Cardiac muscle cell (in vitro differentiated cells and primary cell): ENCODE measurements at places on chromosomes 16 and 17. TPM values are rescaled to one million over a fixed set of nuclear protein-coding genes. Genes with fewer than 3 reads are reported as not detected.

DNA sequence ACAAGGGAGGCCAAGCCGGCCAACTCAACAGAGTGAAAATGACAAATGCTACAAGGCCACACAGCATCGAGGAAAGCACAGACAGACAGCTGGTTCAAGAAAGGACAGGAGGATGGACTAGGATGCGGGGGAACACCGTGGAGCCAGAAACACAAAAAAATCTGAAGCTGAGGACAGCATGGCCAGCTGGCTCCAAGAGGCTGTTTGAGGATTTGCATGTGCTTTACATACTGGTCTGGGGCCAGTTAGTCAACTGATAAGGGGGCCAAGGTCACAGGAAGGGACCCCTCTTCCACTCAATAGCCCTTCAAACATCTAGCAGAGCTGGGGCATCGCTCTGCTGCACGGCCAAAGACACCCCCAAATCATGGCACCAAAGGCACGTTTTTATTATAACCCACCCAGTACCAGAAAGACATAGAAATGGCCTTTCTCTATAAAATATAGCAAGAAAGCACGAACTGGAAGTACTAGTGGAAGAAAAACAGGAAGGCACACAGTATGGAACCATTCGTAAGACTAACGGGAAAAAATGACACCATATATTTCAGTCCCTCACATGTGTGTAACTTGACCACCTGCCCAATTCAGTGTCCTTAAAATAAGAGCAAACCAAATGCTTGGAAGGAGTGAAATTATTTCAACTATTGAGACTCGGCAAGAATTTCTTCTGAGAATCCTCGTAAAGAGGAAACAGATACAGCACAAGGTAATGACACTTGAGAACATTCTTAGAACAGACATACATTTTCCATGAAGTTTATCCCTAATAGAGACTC, 7.8 kb upstream of the SRL start:
- no peak for DNase-seq

DNA sequence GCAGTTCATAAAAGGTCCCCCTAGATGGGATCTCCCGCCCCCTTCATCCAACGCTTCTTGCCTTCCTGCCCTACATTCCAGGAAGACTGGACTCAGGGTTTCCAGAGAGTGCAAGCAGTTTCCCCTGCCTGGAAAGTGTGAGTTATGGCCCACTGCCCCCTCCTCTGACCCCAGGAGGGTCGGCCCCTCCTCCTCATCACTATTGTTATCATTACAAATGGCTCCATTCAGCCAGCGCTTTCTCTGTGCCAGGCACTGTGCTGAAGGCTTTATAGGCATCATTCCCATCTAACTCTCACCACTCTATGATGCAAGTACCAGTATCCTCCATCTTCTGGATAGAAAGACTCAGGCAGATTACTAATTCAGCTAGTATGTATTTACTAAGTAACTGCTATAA, 90.7 kb downstream of the USP31 start:
- no peak for DNase-seq

- DNase-seq, result no peak
Measured at GRCh38 chr16:67845291-67846062, 1.3 kb upstream of the NUTF2 start.

DNA sequence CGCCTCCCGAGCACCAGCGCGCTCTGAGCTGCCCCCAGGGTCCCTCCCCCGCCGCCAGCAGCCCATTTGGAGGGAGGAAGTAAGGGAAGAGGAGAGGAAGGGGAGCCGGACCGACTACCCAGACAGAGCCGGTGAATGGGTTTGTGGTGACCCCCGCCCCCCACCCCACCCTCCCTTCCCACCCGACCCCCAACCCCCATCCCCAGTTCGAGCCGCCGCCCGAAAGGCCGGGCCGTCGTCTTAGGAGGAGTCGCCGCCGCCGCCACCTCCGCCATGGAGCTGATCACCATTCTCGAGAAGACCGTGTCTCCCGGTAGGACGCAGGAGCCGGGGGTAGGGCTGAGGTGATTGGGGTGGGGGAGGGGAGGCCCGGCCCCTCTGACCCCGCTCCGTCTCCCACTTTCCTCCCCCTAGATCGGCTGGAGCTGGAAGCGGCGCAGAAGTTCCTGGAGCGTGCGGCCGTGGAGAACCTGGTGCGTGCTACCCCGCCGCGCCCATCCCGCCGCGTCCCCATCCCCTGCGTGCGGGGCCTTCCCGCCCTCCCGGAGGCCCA, 329 bp downstream of the KPNB1 start:
- no peak for DNase-seq

DNA sequence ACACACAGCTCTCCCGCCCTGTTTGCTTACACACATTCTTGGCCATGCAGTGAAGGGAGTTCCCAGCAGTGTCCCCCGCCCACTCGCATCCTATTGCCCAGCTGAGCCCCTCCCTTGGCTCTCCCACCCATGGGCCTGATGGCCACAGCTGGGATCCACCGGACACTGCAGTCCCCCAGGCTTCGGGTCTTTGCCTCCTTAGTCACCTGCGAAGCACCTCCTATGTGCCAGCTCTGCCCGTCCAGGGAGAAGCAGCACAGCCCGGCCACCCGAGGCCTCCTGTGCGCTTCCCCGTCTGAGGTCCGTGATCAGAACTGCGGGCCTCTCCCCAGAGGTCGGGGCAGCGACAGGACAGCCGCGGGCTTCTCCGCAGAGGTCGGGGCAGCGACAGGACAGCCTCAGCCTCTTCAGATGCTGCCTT, 136.9 kb downstream of the BANP start:
- no peak for DNase-seq

- DNase-seq, result no peak
Measured at GRCh38 chr17:50262001-50262794, 12.1 kb upstream of the TMEM92 start.

DNA sequence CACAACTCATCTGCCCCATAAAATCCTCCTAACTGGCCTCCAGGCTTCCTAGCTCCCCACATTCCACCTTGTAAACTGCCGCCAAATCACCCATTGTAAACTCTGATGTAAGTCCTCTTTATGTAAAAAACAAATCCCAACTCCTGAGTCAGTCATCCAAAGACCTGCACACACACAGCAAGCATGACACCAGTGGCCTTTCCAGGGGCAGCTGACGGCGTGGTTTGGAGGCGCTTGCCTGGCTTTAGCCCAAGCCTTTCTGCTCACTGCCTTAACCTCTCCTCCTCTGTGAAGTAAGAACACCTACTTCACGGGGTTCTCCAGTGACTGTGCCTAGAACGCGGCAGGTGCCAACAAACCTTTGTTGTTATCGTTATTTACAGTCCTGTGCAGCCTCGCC, 14.0 kb downstream of the UBE2O start:
- no peak for DNase-seq

GRCh38 chr17:74814453-74814852, 38.3 kb upstream of the NAT9 start:
- no peak for DNase-seq

- DNase-seq, result peak; percentile 65
Measured at GRCh38 chr17:77382966-77383612, 242.3 kb downstream of the SEC14L1 start.

- peak; percentile 99 for DNase-seq
Measured at GRCh38 chr16:88856828-88857727, at the start of the genes GALNS and TRAPPC2L. Gene GALNS (minus strand): TSS chr16:88856947. CDS start chr16:88856877, 70 bp downstream. Gene TRAPPC2L (plus strand): TSS chr16:88857127. CDS start chr16:88857151, 24 bp downstream.

DNA sequence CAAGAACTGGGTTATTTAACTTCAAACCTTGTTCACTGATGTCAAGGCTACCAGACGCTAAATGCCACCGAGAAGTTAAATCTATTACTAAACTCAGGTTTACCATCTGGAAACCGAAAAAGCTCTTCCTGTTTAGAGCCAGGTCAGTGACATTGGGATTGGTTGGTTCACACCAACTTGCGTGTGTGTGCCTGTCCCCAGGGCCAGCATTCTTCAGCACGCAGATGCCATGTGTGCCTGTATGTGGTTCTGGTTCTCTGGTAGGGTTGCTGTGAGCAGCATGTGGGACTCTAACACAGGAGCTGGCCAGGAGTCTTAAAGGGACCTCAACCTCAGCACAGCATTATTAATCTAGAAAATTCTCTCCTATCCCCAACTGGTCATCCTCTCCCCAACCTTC, 18.1 kb upstream of the TBX2 start:
- no peak for DNase-seq

DNA sequence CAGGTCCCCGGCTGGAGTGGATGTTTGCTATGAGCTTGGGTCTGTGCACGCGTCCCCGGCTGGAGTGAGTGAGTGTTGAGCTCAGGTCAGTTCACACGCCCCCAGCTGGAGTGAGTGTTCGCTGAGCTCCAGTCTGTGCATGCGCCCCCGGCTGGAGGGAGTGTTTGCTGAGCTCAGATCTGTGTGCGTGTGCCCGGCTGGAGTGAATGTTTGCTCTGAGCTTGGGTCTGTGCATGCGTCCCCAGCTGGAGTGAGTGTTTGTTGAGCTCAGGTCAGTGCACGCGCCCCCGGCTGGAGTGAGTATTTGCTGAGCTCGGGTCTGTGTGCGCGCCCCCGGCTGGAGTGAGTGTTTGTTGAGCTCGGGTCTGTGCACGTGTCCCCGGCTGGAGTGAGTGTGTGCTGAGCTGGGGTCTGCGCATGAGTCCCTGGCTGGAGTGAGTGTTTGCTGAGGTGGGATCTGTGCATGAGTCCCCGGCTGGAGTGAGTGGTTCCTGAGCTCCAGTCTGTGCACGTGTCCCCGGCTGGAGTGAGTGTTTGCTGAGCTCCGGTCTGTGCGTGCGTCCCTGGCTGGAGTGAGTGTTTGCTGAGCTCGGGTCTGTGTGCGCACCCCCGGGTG, 284.2 kb downstream of the SNX29 start:
- peak; percentile 50 for DNase-seq

GRCh38 chr17:21286909-21287702, 2.6 kb downstream of the MAP2K3 start:
- DNase-seq, result no peak

The FBXO47 gene
- total RNA-seq, result not detected in 2 replicates

The DOC2B gene
- total RNA-seq, result 0.35 and 1.6 TPM in 2 replicates

GRCh38 chr17:50779747-50780353, 12.5 kb upstream of the ANKRD40CL start:
- no peak for DNase-seq

The TMEM204 gene
- 0.39 and 0.83 TPM in 2 replicates for total RNA-seq

DNA sequence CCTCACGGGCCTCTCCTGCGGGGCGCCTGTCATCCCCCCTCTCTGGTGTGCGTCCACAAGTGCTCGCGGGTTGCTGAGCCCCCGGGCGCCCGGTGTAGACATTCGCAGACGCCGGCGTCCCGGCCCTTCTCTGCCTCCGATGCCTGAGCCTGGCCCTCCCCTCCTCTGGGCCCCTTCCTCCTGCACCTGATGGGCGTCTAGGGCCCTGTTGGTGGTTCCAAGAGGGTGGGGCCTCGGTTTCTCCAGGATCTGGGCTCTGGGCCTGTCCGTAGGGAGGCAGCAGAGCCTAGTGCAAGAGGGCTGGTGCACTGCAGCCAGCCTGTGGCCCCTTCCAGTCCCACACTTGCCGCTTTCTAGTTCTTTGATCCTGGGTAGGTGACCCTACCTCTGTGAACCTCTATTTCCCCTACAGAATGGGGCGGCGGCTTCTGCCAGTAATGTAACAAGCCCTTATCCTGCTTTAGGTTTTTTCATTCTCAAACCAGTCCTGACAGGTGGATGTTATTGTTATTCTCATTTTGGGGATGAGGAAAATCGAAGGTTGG, 623 bp downstream of the E4F1 start:
- DNase-seq, result peak; percentile 60

DNA sequence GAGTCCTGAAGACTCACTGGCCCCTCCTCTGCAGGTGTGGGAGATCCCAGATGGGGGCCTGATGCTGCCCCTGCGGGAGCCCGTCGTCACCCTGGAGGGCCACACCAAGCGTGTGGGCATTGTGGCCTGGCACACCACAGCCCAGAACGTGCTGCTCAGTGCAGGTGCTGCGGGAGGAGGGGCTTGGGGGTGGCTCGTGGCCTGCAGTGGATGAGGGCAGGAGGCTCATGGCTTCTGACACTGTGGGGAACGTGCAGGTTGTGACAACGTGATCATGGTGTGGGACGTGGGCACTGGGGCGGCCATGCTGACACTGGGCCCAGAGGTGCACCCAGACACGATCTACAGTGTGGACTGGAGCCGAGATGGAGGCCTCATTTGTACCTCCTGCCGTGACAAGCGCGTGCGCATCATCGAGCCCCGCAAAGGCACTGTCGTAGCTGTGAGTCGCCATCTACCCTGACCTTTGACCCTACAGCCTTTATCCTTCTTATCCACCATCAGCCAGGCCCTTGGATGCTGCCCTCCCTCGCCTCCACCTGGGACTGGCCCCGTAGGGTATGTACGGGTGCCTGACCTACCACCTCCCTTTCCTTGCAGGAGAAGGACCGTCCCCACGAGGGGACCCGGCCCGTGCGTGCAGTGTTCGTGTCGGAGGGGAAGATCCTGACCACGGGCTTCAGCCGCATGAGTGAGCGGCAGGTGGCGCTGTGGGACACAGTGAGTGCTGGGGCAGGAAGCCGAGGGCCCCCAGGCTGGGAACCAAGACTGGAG, 3.6 kb downstream of the CORO1A start:
- peak; percentile 51 for DNase-seq

DNA sequence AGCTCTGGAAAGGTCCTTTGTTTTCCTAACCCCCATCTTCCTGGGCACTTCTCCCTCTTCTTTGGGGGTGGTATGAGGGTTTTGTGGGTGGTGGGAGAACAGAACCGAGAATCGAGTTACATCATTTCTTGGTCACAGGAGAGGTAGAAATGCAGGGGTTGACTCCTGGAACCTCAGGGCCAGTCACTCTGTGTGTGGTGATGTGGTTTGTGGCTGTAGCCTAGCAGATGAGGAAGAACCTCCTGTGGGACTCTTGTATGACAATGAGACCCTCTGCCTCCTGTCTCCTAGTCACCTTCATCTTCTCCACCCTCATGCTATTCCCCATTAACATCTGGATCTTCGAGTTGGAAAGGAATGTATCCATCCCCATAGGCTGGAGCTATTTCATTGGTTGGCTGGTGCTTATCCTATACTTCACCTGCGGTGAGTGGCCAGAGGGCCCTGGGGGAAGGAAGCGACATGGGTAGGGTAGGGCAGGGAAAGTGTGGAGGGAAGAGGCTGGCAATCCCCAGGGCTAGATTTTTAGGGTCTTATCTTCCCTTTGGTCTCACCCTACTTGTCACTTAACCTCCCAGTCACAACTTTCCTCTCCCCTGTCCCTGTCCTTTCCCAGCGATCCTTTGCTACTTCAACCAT, 5.5 kb downstream of the ODF4 start:
- no peak for DNase-seq

- no peak for DNase-seq
Measured at GRCh38 chr17:77273397-77274085, 132.8 kb downstream of the SEC14L1 start.
